ENCODE measurements at places on chromosomes 12 and 14. TPM values are rescaled to one million over a fixed set of nuclear protein-coding genes. Genes with fewer than 3 reads are reported as not detected.

The IKBIP gene
- total RNA-seq = 1.9 TPM

The C12orf54 gene
- total RNA-seq = not detected

The SCARB1 gene
- 3.2 TPM for total RNA-seq

The ZDHHC22 gene
- total RNA-seq = not detected

The TXNRD1 gene
- total RNA-seq = 33.1 TPM

The ANO2 gene
- total RNA-seq = not detected

The ACSM4 gene
- total RNA-seq = not detected

The ACOT6 gene
- not detected for total RNA-seq

The AMIGO2 gene
- total RNA-seq = 12.5 TPM

Measured in CD8-positive, alpha-beta T cell (primary cell).